ENCODE measurements at places on chromosomes 1 and 21. TPM values are rescaled to one million over a fixed set of nuclear protein-coding genes. Genes with fewer than 3 reads are reported as not detected.

Gene IL10
- not detected for total RNA-seq

Gene LYSMD1
- 3.1 TPM for total RNA-seq

Gene DAB1
- 2.0 TPM for total RNA-seq

Gene PLA2G2D
- total RNA-seq = not detected

Gene GNAT2
- not detected for total RNA-seq

Gene SAMSN1
- 78.9 TPM for total RNA-seq

Gene SPATA17
- not detected for total RNA-seq

Gene FMOD
- total RNA-seq = 0.12 TPM

Gene NSL1
- 31.3 TPM for total RNA-seq

Gene C1orf53
- not detected for total RNA-seq

Gene RAD54L
- 34.7 TPM for total RNA-seq

Gene GBP5
- total RNA-seq = 330 TPM

Gene SHISAL2A
- total RNA-seq = 25.9 TPM

Gene DISP1
- total RNA-seq = 1.8 TPM

Gene SYCP1
- total RNA-seq = not detected

Gene ZNF593OS
- total RNA-seq = not detected

Gene KRTAP7-1
- total RNA-seq = not detected

Gene CCDC28B
- 37.7 TPM for total RNA-seq

Gene SPATA45
- total RNA-seq = not detected

Gene SCP2
- 92.8 TPM for total RNA-seq

Gene COL6A2
- 10.9 TPM for total RNA-seq

Gene FBLIM1
- not detected for total RNA-seq

Gene CSMD2
- total RNA-seq = not detected

Gene BMP8B
- total RNA-seq = 0.08 TPM

Gene PGLYRP3
- not detected for total RNA-seq

Gene AMY1A
- total RNA-seq = not detected

Gene ASPM
- total RNA-seq = 69.8 TPM

Gene ACADM
- 39.4 TPM for total RNA-seq

Gene MAP1LC3C
- total RNA-seq = not detected

Gene CGN
- 0.12 TPM for total RNA-seq

Gene ZNF648
- total RNA-seq = not detected

Gene AKR1A1
- total RNA-seq = 143 TPM

Gene TNFRSF8
- total RNA-seq = 1.3 TPM

Gene MEX3A
- total RNA-seq = not detected

Gene AGPAT3
- total RNA-seq = 64.4 TPM

Gene TEDDM1
- total RNA-seq = not detected

Gene HOOK1
- total RNA-seq = 15.3 TPM

Gene C1QTNF12
- 3.2 TPM for total RNA-seq

Gene SYT6
- not detected for total RNA-seq

Gene OPRD1
- total RNA-seq = not detected

Gene GBP7
- total RNA-seq = 0.20 TPM

Gene CATSPERE
- total RNA-seq = 0.58 TPM

Gene NR0B2
- not detected for total RNA-seq

Gene NECTIN4
- not detected for total RNA-seq

Gene GJA8
- total RNA-seq = not detected

Gene CXADR
- 0.34 TPM for total RNA-seq

Gene ANGPTL1
- total RNA-seq = not detected

Gene PAX7
- total RNA-seq = not detected

Gene CYB561D1
- 28.9 TPM for total RNA-seq

Gene C1orf226
- total RNA-seq = not detected

Gene NBPF4
- total RNA-seq = not detected

Gene IGSF3
- total RNA-seq = 0.08 TPM

Gene SPATA1
- 2.7 TPM for total RNA-seq

Measured in activated naive CD4-positive, alpha-beta T cell treated with anti-CD3 and anti-CD28 coated beads, Interleukin-2, amount 10 ng/mL, durations not matched to agents 5 hours and 36 hours (primary cell).